ENCODE measurements at places on chromosomes 5 and 9.

DNA sequence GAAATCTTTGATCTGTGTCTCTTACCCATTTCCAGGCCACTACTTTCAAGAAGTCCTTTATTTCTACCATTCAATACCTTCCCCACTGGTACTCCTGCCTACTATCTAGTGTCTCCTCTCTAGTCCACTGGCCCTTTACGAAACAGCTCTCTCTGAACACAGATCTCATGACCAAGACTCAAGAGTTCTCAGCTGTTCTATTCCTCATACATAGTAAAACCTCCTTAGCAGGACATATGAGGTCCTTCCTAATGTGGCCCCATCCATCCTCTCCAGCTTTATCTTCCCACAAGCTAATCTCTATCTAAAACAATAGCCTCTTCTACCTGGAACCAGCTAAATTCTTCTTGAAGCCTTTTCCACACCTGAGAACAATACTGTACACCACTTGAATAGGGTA is 2.6 kb downstream of the TEX10 start:
- DNase-seq, result no peak

DNA sequence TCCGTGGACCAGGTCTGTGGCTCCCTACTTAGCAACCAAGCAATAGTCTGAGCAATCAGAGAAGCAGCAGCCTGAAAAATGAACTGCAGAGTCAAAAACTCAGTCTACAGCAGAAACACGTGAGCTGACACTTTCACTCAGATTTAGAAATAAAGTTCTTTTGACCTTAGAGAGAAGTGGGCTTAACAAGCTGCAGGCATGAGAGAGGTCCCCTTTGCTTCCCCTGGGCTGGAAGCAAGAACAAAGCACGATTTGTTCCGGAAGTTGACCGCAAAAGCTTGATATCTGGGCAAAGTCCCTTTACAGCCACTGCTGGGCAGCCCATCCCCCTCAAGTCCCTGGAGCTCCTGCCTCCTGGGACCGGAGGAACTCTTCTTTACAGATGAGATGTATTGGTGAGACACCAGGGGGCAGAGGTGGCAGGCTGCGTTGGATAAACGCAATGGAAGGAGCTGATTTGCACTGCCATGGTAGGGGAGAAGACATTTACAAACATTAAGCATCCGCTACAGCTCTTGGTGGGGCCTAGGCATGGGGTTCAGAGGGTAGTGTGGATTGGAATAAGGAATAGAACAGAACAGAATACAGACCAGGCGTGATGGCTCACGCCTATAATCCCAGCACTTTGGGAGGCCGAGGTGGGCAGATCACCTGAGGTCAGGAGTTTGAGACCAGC is 5.8 kb upstream of the SOWAHA start:
- no peak for DNase-seq

- DNase-seq, result no peak
Measured at GRCh38 chr5:146731909-146732659, 146.5 kb downstream of the PPP2R2B start.

DNA sequence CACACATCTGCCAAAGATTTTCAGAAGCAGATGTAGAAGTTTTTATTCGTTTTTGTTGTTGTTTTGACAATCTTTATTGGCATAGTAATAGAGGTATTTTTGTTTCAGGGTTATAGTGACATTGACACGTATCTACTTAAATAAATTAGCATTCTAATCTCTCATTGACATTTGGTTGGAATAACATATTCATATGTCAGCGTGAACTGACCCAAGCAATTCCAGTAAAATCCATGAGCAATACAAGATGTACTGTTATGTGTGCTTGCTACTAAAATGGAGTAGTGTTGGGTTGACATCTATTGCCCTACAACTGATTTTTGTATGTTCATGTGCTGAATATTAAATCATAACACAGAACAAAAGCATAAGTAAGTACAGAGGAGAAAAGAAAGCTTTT is 284.4 kb upstream of the SMC2 start:
- no peak for DNase-seq

Measured in stimulated activated CD8-positive, alpha-beta memory T cell treated with anti-CD3 and anti-CD28 coated beads, Interleukin-2, amount 100 ng/mL, for 1 hour (primary cell).